ENCODE measurements at places on chromosomes 5 and 9. TPM values are rescaled to one million over a fixed set of nuclear protein-coding genes. Genes with fewer than 3 reads are reported as not detected.

EIF4EBP3 gene
- 6.1 TPM for total RNA-seq

SURF6 gene
- total RNA-seq = 24.1 TPM

GRCh38 chr9:68964765-68965164 is 49.1 kb downstream of the PRKACG start:
- no peak overlapping the region for H3K4me3 ChIP-seq
- H3K36me3 ChIP-seq = peaks cover 15% of the 10 kb centered on the region
- no peaks in the 10 kb centered on the region for H3K4me1 ChIP-seq

DNA sequence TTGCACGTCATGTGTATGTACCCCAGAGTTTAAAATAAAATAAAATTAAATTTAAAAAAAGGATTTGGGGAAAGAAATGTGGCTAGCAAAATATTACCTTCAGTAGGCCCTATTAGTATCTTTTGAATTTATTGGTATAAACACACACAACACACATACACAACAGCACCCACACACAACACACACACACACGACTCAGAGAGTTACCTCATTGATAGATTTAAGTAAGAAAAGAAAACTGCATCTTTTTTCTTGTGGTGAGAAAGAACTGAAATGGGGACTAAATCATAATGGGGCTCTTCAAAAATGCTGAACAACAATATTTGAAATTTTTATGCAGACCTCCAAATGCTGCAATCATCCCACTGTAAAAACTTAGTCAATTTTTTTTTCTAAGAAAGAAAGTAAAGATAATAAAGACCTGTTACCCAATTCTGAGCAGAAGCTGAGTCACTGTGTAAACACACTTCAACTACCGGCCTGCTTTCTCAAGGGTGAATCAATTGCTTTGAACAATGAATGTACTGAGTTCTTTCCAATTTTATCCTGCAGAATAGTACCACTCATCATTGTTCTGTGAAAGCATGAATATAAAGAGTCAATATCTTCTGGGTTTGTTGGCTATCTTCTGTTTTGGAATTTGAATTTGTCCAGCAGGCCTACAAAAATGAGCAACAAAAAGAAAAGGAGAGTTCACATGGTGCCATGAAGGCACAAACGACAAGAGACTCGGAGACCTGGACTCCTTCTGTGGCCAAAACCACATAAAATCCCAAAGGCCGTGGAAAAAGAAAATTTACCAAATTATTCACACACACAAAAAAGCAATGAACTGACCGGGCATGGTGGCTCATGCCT is 57.9 kb upstream of the CCNG1 start:
- no peaks in the 10 kb centered on the region for H3K36me3 ChIP-seq
- no peaks in the 10 kb centered on the region for H3K27me3 ChIP-seq
- H3K4me3 ChIP-seq = no peak overlapping the region
- peaks cover 16% of the 10 kb centered on the region for H3K4me1 ChIP-seq
- no peak for DNase-seq
- H3K27ac ChIP-seq = no peak overlapping the region

DNA sequence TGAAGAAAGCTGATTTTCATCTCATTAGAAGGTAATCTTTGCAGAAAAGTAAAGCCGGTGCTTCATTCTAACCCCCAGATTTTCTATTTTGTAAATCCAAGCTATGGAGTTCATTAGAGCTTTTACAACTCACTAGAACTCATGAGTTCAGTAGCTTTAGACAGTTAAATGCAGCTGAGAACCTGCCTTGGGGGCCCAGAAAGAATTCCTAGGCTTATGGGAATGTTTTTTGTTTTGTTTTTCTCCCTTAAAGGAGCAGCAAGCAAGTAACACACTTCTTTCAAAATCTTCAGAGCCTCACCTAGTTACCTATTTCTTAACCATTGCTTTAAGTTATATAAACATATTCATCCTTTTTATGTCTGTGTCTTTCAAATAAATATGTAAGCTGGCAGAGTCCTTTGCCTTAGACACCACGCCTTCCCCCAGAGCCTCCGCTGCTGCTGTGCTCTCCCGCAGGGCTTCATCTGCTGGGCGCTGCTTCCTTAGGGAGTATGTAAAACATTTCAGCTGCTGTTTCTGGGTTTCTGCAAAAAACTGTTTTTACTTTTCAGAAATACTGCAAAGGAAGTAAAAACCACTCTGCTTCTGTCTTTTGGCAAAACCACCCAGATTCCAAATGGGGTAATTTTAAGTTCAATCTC is 132.9 kb downstream of the CDC42SE2 start:
- H3K4me1 ChIP-seq = no peaks in the 10 kb centered on the region
- no peaks in the 10 kb centered on the region for H3K27me3 ChIP-seq
- H3K36me3 ChIP-seq = peaks cover 76% of the 10 kb centered on the region
- H3K4me3 ChIP-seq = no peak overlapping the region
- DNase-seq = no peak

GRCh38 chr5:145969714-145970092 is 33.3 kb downstream of the SH3RF2 start:
- H3K4me1 ChIP-seq = no peaks in the 10 kb centered on the region
- no peak overlapping the region for H3K4me3 ChIP-seq
- no peak for DNase-seq
- H3K36me3 ChIP-seq = no peaks in the 10 kb centered on the region

DNA sequence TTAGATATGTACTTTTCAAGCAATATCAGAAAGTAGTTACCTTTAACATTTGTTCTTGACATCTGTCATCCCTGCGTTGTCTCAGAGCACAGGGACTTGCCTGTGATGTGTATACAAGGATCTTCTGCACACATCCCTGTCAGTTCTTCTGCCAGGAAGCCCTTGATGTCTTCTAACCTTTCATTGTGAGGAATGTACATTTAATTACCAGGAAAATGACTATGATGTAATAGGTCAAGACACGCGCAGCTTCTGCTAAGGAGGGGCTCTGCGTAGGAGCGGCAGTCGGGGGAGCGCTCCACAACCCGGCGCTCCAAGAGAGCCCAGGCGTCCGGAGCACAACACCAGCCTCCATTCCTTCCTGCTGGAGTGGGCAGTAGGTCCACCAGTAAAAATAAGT is 119.7 kb downstream of the IRX2 start:
- H3K27ac ChIP-seq = no peak overlapping the region
- H3K4me3 ChIP-seq = no peak overlapping the region
- H3K36me3 ChIP-seq = no peaks in the 10 kb centered on the region
- DNase-seq = peak; percentile 5

DNA sequence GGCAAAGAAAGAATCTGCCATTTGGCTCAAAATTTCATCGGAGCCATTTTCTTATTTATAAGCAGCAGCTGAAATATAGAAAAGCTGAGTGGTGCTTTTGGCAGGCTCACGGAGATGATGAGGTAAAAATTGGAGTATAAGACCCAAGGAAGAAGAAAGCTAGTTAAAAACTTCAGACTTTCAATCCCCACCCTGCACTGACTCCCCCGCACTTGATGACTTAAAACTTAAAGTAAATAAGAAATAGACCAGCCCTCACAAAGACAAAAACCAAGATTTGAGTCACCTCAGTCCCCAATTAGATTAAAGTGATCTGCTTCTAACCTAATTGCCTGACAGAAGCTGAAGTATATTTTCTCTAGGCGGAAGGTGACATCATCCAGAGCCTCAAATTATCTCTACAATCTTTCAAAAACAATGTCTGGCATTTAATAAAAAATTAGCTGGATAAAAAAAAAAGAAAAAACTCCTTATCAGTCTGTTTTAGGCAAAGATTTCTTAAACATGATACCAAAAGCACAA is 124.0 kb upstream of the PJA2 start:
- no peaks in the 10 kb centered on the region for H3K4me1 ChIP-seq
- peaks cover 15% of the 10 kb centered on the region for H3K27me3 ChIP-seq
- H3K4me3 ChIP-seq = peak overlapping the region; percentile 52
- DNase-seq = no peak

- H3K36me3 ChIP-seq = peaks cover 26% of the 10 kb centered on the region
- H3K4me3 ChIP-seq = no peak overlapping the region
- DNase-seq = no peak
- no peak overlapping the region for H3K27ac ChIP-seq
- no peaks in the 10 kb centered on the region for H3K27me3 ChIP-seq
Measured at GRCh38 chr5:97006454-97007060, 70.7 kb downstream of the LNPEP start.

DNA sequence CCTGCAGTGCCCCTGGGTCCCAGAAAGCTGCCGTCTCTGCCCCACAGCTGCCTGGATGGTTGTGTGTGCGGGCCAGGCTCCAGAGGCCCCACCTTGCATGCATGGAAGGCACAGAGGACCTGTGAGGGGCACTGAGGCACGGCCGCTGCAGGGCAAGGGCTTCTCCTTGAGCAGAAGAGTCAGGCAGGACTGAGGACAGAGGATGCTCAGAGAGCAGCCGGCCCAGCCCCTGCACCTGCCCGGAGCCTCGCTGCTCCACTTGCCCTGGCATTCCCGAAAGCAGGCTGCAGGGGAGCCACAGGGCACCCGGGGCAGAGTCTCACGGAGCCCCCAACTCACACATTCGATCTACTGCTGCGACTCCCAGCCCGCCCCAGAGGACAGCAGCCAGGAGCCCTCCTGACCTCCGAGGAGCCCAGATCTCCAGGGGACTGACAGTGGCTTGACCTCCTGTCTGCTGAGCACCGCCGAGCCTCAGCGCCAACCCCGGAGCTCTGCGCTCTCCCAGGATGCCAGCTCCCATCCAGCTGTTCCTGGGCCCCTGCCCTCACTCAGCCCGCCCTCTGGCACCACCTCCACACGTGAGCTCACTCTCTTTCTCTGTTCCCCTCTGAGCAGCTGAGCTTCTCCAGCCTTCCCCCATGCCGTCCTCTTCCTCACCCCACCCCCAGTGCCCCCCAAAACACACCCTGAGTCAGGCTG is 95.0 kb downstream of the KCNT1 start:
- H3K36me3 ChIP-seq = no peaks in the 10 kb centered on the region
- DNase-seq = no peak
- no peak overlapping the region for H3K27ac ChIP-seq
- no peak overlapping the region for H3K4me3 ChIP-seq

DNA sequence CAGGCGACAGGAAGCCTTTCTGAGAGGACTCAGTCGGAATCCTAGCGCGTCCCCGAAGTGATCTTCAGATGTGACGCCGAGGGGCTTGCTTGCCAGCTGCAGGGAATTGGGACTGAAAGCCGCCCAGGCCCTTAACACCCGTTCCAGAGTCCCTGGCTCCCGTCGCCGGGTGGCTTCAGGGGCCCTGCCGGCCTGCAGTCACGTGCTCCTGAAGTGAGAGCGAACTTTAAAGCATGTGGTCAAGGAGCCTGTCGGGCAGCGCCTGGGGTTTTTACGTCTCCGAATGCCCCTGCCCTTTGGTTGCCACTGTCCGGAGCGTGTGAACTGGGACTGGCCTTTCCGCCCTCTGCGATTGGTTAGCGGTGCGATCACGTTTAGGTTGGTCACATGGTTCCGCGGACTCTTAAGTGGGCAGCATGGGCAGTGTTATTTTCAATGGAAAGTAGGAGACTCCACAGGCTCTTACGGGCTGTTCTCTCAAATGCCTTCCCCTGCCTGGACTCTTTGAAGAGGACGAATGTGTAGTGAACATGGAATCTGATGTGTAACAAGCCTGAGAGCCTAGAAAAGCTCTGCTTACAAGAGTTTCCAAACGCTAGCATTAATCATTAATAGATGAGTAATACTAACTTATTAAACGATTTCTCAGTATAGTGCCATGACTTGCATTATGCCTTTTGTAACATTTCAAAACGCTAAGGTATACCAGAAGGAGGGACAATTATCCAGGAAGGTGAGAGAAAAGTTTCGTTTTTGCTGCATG is 1.9 kb downstream of the VLDLR start:
- DNase-seq = peak; percentile 88
- H3K36me3 ChIP-seq = peaks cover 18% of the 10 kb centered on the region
- H3K27me3 ChIP-seq = peaks cover 6% of the 10 kb centered on the region
- no peak overlapping the region for H3K27ac ChIP-seq
- H3K4me1 ChIP-seq = peaks cover 18% of the 10 kb centered on the region
- peak overlapping the region; percentile 87 for H3K4me3 ChIP-seq

- no peaks in the 10 kb centered on the region for H3K36me3 ChIP-seq
- no peak overlapping the region for H3K27ac ChIP-seq
- H3K27me3 ChIP-seq = no peaks in the 10 kb centered on the region
Measured at GRCh38 chr5:72390836-72391235, 70.7 kb downstream of the PTCD2 start.

DNA sequence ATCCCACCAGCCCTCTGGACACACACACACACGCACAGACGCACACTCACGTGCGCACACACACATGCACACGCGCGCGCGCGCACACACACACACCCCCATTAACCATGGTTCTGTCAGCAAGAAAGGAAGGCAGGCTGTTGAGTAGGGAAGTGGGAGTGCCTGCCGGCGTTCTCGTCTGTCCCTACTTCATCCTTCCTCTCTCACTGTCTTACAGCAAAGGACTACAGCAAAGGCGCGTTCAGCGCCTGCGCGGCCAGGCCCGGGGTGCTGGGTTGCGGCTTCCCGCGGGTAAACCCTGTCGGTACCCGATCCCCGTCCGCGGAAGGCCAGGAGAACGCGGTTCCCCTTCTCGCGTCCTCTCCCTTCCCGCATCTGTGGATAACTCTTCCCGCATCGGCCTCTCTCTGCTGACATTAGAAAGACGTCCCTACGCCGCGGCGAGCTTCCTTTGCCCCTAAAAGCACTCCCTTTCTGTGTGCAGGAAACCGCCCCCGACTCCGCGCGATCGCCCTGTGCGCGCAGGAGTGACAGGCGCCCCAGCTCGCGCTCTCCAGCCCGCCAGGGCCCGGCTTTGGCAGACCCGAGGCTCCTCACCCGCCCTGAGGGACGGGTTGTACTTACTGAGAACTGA is 219.2 kb downstream of the AGTPBP1 start:
- H3K27ac ChIP-seq = no peak overlapping the region
- peak overlapping the region; percentile 78 for H3K4me3 ChIP-seq
- H3K27me3 ChIP-seq = peaks cover 22% of the 10 kb centered on the region
- H3K36me3 ChIP-seq = no peaks in the 10 kb centered on the region

- H3K4me1 ChIP-seq = peaks cover 23% of the 10 kb centered on the region
- H3K27me3 ChIP-seq = no peaks in the 10 kb centered on the region
- peak; percentile 34 for DNase-seq
- H3K4me3 ChIP-seq = no peak overlapping the region
Measured at GRCh38 chr9:113624721-113625120, 161.2 kb downstream of the RGS3 start.

DNA sequence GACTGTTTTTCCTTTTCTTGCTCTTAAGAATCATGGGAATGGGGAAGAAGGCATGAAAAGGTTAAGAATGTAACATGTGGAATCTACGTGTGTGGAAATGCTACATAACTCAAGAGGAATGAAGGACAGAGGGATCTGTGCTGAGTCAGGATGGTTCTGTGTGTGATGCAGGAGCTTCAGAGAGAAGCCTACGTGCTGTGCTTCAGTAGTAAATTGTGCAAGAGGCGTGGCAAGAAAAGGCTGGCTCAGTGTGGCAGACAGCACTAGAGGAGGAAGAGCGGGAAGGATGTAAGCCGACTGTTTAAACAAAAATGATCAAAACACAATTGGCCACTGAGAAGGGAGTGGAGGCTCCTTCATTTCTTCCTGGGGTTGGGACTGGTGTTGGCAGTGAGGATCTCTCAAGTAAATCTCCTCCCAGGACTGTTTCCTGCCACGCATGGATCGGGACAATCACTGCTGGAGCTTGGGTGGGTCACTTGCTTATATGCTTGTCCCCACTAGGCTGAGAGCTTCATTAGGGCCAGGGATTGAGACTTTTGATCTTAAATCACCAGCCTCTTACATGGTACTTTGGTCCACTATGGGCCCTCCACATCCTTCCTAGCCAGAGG is 59.4 kb upstream of the BASP1 start:
- H3K4me3 ChIP-seq = peak overlapping the region; percentile 0
- no peak overlapping the region for H3K27ac ChIP-seq
- no peaks in the 10 kb centered on the region for H3K4me1 ChIP-seq
- H3K36me3 ChIP-seq = no peaks in the 10 kb centered on the region

GRCh38 chr5:134101686-134102439 is 12.6 kb upstream of the TCF7 start:
- H3K4me1 ChIP-seq = peaks cover 22% of the 10 kb centered on the region
- no peaks in the 10 kb centered on the region for H3K27me3 ChIP-seq
- no peaks in the 10 kb centered on the region for H3K36me3 ChIP-seq
- no peak overlapping the region for H3K4me3 ChIP-seq
- peak overlapping the region; percentile 79 for H3K27ac ChIP-seq
- DNase-seq = peak; percentile 96

Measured in endodermal cell (in vitro differentiated cells).